ENCODE measurements at places on chromosomes 7 and 10. TPM values are rescaled to one million over a fixed set of nuclear protein-coding genes. Genes with fewer than 3 reads are reported as not detected.

- DNase-seq, result no peak
Measured at GRCh38 chr10:45466784-45467183, 92.8 kb downstream of the ALOX5 start.

GRCh38 chr10:68156373-68157185 lies 47.3 kb downstream of the MYPN start:
- no peak for DNase-seq

GRCh38 chr10:60029475-60029874 lies 123.1 kb upstream of the CCDC6 start:
- DNase-seq, result no peak

RADIL gene
- total RNA-seq, result 9.7 TPM

AGBL3 gene
- 6.1 TPM for total RNA-seq

C10orf53 gene
- total RNA-seq, result not detected

TET1 gene
- total RNA-seq, result 1.8 TPM

CPSF4 gene
- 26.8 TPM for total RNA-seq
